ENCODE measurements at places on chromosomes 3 and 15.

- no peak for DNase-seq
These were observed 90.0 kb upstream of the ADPGK start for GRCh38 chr15:72873379-72874233.

DNA sequence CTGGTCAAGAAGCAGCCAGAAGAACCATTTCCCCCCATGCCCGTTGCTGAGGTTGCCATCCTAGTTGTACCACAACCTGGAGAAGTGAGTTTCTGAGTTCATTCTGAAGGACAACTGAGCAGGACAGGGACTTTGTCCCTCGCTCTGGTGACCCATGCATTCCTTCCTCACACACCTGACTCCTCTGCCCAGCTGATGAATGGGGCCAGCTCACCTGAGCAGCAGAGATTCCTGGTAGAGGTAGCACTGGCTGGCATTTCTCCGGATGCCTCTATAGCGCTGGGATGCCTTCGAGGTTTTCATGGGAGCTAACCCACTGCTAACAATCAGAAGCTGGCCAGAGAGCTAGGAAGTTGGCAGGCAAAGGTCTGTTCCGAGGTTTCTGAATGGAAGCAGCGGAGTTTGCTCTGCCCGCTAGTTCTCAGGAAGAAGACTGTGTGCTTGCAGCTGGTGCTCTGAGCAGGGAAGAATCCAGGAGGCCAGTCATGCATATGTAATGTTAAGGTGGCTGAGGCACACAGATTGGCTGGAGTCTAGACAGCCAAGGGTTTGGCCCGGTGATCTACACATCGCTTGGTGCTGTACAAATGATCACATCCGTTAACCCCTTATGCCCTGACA, at the start of gene TMC3:
Gene TMC3 (minus strand): TSS at position 439 of the 621 bp plus-strand sequence. CDS start 136 bp downstream, at position 303.
- no peak for DNase-seq

GRCh38 chr3:106349191-106349881, 480.5 kb upstream of the CBLB start:
- no peak for DNase-seq

GRCh38 chr15:66004618-66005262, 135.4 kb downstream of the RAB11A start:
- no peak for DNase-seq

DNA sequence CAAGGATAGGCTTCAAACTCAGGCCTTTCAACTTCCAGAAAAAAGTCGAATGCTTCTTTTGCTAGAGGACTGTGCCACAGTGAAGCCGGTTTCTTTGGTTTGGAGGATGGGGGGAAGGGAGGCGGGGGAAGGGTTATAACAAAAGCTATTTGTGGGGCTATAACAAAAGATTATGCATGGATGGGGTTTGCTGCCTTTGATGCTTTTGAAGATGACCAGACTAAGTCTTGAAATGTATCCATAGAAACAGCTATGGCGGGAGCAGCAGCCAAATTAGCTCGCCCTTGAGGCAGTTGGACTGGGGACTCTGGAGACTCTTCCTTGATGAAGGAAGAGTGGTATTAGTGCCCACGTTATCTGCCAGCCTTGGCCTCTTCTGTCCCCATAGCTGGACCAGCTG, 47.5 kb downstream of the SRGAP3 start:
- DNase-seq: no peak

GRCh38 chr15:77526595-77527163, 106.0 kb downstream of the HMG20A start:
- peak; percentile 33 for DNase-seq

- no peak for DNase-seq
These were observed 7.8 kb upstream of the WNT7A start for GRCh38 chr3:13887495-13888300.

- DNase-seq: no peak
These were observed 11.5 kb downstream of the CLRN1 start for GRCh38 chr3:150960708-150961684.

DNA sequence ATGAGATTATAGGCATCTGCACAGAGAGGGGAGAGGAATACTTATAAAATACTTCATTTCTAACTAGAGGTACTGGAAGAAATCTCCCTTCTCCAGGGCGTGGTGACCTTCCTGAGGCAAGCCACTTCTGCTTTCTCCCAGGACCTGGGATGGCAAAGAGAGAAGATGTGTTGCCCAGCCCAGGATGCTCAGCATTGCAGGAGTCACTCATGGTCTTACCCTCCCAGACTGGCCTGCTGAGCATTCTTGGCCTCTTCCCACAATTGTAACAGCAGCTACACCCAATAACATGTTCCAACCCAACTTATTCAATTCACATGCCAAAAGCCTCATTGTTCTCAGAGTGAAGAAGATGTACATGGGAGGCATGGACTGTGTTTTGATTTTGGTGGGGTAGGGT, 37.9 kb downstream of the IL20RB start:
- DNase-seq: no peak

- DNase-seq: no peak
These were observed 12.2 kb upstream of the RASGRP1 start for GRCh38 chr15:38576837-38577236.

- no peak for DNase-seq
These were observed 149.3 kb upstream of the SLC2A2 start for GRCh38 chr3:171175741-171176234.

DNA sequence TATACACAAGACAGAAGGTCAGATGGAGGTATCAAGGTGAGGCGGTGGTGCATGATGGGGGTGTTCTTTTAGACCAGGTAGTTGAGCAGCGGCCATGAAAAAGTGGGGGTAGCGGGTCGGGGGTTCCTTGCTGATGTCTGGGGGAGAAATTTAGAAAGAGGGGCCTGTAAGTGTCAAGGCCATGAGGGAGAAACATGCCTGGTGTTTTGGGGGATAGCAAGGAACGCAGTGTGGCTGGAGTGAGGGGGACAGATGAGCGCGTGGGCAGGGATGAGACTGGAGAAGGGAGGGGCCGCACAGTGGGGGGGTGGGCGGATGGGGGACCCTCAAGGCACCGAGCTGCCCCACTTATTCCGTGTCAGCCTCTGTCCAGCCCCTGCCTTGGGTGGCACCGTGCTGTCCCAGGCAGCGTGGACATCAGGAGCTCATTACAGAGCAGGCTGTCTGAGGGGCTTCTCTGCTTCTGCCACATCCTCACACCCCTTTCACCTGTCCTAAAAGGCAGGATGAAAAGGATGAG, 143.3 kb downstream of the SMAD6 start:
- DNase-seq: no peak

DNA sequence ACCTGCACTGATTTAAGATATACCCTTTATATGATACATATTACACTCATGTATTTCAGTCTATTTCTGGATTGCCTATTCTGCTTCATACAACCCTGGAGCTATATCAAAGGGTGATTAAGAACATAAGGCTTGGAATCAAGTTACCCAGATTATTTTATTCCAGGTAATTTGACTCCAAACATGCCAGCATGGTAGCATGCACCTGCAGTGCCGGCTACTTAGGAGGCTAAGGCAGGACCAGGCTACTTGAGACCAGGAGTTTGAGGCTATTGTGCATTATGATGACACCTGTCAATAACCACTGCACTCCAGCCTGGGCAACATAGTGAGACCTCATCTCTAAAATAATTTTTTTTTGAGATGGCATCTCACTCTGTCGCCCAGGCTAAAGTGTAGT, 50.4 kb upstream of the NEO1 start:
- no peak for DNase-seq

DNA sequence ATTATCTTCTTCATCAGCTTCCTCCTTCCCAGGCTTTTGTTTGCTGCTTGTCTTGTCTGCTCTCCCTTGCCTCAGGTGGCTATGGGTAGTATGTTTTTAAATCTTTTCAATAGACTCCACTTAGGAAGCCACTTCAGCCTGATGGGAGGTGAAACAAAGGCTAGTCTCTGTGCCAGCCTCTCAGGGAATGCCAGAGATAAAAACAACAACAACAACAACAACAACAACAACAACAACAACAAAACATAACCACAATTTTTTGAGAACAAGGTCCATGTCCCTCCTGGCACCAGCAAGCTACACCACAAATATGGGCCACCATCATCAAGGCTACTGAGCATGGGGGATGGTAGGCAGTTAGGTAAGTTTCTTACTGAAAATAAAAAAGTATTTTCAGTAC, 64.8 kb upstream of the UBP1 start:
- no peak for DNase-seq

DNA sequence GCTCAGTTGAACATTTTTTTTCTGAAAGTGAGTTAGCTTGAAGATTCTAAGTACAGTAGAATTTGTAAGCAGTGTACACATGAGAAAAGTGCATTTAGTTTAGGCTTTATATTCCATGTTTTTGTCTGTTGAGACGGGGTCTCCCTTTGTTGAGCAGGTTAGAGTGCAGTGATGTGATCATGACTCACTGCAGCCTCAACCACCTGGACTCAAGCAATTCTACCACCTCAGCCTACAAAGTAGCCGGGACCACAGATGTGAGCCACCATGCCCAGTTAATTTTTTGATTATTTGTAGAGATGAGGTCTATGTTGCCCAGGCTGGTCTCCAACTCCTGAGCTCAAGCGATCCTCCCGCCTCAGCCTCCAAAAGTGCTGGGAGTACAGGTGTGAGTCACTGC, 5.3 kb upstream of the CSNK1G1 start:
- no peak for DNase-seq

DNA sequence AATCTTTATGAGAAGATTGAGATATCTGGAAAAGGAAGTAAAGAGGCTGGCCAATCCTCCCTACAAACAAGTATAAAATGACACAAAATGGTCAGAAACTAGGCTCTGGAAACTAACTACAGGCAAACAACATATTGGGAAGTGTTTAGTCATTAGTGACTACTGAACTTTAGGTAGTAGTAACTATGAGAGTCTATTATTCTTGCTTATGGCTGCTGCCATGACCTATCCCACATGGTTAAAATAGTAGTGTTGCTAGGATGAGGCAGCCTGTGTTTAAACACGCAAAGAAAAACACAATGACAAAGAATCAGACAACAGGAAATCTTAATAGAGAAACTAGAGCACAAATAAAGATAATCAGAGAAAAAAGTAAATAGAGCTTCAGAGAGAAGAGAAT, 67.9 kb downstream of the RFX7 start:
- DNase-seq: no peak

GRCh38 chr3:171811295-171811912, 1.1 kb upstream of the PLD1 start:
- peak; percentile 49 for DNase-seq

GRCh38 chr3:66980791-66981190, 17.3 kb upstream of the KBTBD8 start:
- no peak for DNase-seq

GRCh38 chr15:81524496-81524895, 150.5 kb upstream of the TMC3 start:
- DNase-seq: no peak

DNA sequence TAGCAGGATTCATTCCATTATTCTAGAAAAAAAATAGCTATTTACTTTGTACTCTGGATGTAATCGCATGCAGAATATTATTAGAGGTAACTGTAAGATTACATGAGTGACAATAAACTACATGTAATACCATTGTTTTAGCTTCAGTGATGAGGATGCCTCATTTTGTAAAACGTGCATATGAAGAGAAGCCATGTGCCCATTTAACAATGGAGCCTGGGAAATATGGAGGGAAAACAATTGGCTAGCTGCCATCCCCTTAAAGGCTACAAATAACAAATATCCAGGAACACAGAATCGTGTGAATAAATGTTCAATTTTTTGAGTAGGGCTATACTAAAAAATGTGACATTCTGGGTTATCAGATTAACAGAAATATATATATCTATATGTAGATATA, 151.1 kb downstream of the SAMMSON start:
- no peak for DNase-seq

GRCh38 chr3:152455989-152456388, 187.3 kb downstream of the MBNL1 start:
- DNase-seq: no peak

DNA sequence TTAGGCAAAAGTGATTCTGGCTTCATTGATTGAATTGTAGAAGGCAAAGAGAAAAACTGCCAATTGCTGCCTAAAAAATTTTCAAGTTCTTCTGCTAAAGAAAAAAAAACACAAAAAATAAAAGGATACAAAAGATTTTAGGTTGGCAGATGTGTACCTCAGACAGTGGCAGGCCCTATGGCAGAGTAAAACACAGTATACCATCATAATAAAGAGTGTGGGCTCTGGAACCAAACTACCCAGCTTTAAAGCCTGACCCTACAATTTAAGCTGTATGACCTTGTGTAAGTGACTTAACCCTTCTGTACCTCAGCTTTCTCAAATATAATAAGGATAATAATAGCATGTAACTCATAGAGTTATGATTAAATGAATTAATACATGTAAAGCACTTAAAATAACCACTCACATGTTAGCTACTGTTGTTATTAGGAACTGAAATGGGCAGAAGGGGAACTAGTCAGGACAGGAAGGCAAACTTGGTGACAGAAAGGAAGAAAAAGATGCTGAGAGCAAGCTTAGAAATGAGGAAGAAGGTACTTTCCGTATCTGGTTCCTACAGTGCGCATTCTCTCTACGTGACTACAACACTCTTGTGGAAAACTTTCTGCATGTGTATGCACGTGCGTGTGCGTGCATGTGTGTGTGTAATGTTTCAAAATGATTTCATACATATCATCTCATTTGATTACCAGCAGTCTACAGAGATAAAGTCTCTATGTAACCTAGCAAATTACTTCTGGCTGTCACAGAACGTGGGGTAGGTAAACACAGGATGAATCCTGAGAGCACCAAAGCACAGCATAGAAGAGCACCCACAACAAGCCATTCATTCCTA, 13.6 kb upstream of the GATM start:
- DNase-seq: no peak

GRCh38 chr15:46344115-46344724, 709.4 kb downstream of the SQOR start:
- DNase-seq: no peak

GRCh38 chr15:75738014-75738646, 25.5 kb upstream of the CSPG4 start:
- DNase-seq: no peak

GRCh38 chr15:25426896-25427610, 11.8 kb downstream of the UBE3A start:
- DNase-seq: no peak

- no peak for DNase-seq
These were observed 421.3 kb downstream of the PYDC2 start for GRCh38 chr3:191882289-191882688.

GRCh38 chr3:118817748-118818165, 216.9 kb downstream of the IGSF11 start:
- no peak for DNase-seq

DNA sequence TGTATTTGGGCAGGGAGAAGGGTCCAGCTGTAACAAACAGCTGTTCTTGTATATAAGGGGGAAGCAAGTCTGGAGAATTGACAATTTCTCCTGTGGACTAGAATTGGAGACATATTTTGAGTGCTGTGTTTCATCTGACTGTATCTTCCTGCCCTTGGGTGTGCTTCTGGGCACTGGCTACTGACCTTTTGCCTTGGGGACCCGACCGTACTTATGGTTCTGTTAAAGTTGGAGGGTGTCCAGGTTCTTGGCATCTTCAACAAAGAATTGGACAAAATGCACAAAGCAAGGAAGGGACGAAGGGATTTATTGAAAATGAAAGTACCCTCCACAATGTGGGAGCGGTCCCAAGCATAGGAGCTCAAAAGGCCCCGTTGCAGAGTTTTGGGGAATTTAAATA, 31.0 kb downstream of the MAP2K1 start:
- DNase-seq: no peak

DNA sequence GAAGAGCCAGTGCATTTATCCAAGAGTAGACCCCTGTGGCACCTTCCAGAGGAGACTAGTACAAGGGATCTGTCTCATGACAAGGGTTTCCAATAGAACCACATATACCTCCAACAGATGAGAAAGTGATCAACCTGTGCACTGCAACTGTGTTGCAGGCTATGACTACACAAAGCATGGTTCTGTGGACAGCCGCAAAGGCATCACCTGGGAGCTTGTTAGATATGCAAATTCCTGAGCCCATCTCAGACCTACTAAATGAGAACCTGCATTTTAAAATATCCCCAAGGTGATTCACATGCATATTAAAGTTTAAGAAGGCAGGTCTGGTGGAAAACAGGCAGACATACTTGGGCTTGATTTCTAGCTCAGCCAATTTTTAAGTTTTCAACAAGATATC, 368.7 kb downstream of the FOXP1 start:
- no peak for DNase-seq

All from tibial artery (tissue), 4 donors.